ENCODE measurements at places on chromosomes 16 and 17.

GRCh38 chr17:58507123-58507634 is 7.3 kb downstream of the MTMR4 start:
- DNase-seq, result no peak

DNA sequence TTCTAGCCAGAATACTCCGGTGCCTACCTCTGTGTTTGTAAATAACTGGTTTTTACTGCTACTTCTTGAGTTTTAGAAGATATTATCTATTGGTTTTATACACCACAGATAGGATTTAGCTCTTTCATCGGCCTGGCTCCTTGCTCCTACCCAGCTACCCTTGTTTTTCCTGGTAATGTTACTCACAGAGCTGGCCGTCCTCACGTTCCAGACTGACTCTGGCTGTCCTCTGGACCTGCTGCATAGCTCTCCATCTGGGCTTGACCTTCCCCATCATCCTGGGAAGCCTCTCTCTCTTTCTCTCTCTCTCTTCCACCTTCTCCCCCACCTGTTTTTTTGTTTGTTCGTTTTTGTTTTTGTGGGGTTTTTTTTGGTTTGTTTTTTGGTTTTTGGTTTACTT is 51.5 kb downstream of the MPRIP start:
- DNase-seq, result no peak

DNA sequence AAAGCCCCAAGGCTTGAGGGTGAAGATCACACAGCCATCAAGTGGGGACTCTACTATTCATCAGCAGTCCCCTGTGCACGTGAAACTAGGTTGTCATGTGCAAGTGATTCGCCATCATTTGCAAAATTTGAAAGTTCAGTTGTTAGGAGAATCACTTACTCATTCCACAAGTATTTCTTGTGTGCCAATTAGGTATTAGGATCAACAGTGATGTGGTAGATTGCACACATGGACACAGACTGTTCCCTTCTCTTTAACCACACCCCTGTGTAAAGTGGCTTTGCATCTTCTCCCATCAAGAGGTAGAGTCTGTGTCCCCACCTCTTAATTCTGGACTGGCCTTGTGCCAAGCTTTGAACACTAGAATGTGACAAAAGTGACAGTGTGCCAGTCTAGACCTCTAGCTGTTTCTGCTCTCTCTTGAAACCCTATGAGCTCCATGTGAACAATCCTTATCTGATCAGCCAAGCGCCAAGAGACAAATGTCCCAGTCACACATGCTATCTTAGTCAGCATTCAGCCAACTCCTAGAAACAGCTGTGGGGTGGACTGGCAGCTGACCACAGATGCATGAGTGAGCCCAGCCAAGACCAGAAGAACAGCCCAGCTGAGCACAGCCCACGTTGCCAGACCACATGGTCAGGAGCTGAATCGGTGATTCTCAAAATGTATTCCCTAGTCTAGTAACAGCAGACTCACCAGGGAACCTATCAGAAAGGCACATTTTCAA is 31.5 kb upstream of the SHISA9 start:
- DNase-seq, result no peak

GRCh38 chr16:46897471-46897870 is 13.3 kb downstream of the GPT2 start:
- DNase-seq, result no peak
